ENCODE measurements at places on chromosomes 1 and 21.

GRCh38 chr1:19372602-19373001 lies 60.5 kb downstream of the SLC66A1 start:
- no peak for DNase-seq

GRCh38 chr1:62844030-62844429 lies 60.1 kb downstream of the ATG4C start:
- DNase-seq = no peak

DNA sequence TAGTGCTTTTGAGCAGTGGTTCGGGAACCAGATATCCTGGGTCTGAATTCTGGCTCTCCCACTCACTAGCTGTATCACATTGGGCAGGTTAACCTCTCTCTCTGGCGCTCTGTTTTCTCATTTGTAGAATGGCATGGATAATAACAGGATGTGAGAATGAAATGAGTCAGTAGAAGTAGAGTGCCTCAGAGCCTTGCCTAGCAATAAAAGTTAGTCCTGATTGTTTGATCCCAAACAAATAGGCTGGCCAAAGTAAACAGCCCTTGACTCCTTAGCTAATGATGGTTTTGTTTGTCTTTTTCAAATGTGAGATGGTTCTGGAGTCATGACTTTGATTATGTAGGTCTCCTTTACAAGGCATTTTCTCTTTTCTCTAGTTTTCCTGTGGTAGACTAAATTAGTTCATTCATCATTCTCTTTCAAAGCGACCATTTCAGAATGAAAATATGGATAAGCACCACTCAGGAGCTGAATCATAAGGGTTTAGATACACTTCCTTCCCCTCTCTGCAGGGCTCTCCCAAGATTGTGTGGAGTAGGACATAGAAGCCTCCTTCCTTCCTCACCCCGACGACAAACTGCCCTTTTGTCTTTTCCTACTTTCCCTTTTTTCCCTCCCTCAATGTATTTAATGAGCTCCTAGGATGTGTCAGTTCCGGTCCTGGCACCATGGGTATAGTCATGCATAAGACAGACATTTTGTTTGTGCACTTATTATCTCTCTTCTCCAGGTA lies 23.1 kb downstream of the KIAA0040 start:
- DNase-seq = no peak

- DNase-seq = no peak
Observed at GRCh38 chr1:198686069-198686728, 47.4 kb downstream of the PTPRC start.

DNA sequence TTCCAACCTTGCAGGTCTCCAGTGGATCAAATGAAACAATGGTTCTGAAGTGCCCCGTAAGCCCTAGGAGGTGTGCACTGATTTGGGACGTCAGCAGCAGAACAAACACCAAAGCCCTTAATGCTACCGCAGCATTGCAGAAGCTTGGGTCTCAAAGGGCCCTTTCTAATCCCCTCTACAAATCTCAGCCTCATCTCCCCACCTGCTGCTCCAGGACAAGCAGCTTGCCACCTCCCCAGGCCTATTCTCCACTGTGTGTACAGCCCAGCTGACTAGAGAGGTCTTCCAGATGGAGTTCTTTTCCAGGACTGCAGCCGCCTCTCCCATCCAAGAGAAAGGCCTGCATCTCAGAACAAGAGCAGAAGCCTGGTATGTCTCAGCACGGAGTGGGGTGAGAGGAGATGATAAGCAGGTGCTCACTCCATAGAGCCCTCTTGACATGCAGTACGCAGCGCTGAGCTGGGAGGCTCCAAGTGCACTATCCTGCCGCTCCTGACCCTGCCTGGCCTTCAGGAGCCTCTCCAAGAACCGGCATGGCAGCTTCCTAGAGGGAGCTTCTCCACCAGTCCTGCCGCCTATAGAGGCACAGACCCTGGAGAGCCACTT lies 46.3 kb downstream of the MRPL37 start:
- no peak for DNase-seq

- no peak for DNase-seq
Observed at GRCh38 chr1:116105996-116106395, 5.2 kb upstream of the MAB21L3 start.

DNA sequence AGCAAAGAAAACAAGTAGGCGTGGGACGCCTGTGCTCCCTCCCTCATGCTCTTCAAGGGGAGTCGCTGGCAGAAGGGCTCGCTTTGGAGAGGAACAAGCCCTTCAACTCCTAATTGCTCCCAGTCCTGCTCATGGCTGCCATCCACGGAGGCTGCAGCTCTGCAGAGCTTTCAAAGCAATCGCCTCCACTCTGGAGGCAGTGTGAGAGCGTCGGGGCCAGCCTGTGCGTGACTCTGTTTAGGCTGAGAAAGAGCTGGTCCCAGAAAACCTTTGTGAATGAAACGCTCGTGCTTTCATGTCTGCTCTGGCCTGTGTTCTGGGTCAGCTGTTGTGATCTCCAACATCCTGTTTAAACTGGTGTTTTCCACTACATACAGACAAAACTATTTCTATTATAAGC lies 23.9 kb upstream of the RUNX1 start:
- DNase-seq = no peak

DNA sequence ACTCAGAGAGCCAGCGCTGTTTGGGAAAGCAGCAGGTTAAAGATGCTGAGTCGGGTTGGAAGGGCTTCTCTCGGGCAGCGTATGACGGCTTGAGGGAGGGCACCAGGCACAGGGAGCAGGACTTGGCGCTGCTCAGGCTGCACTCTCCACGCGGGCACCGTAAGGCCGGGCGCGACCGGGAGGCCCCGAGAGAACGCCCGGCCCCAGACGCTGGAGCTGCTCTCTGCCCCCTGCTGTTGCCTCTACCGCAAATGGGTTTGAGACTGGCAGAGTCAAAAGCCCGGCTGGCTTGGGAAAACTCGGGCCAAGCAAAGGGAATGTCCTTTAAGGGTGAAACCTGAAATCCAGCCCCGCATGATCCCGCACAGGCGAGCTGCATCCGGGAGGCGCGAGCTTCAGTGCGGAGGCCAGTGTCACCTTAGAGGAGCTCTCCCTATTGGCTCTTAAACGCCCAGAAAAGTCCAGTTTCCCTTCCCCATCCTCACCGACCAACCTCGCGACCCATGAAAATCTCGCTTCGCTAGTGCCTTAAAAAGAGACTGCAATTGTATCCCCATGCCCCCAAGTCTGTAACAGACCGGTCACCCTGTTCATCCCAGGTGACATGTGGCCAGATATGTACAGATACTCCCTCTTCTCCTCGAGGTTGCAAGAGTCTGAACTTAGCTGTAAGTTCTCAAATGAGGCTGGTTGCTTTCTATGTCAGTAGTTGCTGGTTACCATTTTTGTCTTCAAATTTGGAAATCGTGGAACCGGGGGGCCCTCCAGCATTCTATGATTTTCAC lies 1.1 kb downstream of the PRRX1 start:
- no peak for DNase-seq

DNA sequence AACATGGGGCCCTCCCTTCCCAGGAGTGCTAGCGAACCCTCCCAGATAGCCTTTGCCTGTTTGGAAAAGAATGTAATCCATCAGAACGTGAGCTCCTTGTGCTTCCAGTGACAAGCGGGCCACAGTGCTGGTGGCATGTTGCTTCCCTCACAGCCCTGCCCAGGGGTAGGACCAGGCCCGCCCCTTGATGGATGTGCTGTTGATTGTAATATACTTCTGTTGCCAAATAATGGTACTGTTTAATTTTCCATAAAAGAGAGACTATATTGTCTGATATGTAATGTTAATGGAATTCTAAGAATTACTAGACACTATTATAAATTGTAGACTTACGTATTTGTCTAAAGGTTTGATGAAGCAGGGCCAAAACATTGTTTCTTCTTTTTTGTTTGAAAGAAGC lies 16.4 kb downstream of the ATP5PO start:
- DNase-seq = no peak

GRCh38 chr1:2983706-2984398 lies 37.4 kb upstream of the ACTRT2 start:
- no peak for DNase-seq

GRCh38 chr1:28865997-28866650 lies 48.2 kb upstream of the EPB41 start:
- DNase-seq = no peak
